ENCODE measurements at places on chromosomes 1 and 21. TPM values are rescaled to one million over a fixed set of nuclear protein-coding genes. Genes with fewer than 3 reads are reported as not detected.

Gene FLG2
- total RNA-seq: 1.7 TPM

Gene RGS2
- total RNA-seq: 98.2 TPM

Gene PRMT2
- 114 TPM for total RNA-seq

DNA sequence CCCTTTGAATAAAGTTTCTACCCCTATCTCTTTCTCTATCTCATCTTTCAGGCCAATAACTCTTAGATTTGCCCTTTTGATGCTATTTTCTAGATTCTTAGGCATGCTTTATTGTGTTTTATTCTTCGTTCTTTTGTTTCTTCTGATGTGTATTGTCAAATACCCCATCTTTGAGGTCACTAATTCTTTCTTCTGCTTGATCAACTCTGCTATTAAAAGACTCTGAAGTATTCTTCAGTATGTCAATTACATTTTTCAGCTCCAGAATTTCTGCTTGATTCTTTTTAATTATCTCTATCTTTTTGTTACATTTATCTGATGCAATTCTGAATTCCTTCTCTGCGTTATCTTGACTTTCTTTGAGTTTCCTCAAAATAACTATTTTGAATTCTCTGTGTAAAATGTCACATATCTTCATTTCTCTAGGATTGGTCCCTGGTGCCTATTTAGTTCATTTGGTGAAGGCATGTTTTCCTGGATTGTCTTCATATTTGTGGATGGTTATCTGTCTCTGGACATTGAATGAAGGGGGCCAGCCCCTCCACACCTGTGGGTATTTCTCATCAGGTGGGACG lies 11.2 kb upstream of the CYP2J2 start:
- no peak for DNase-seq

- no peak for DNase-seq
These were observed 85.9 kb upstream of the IVNS1ABP start for GRCh38 chr1:185402930-185403329.

DNA sequence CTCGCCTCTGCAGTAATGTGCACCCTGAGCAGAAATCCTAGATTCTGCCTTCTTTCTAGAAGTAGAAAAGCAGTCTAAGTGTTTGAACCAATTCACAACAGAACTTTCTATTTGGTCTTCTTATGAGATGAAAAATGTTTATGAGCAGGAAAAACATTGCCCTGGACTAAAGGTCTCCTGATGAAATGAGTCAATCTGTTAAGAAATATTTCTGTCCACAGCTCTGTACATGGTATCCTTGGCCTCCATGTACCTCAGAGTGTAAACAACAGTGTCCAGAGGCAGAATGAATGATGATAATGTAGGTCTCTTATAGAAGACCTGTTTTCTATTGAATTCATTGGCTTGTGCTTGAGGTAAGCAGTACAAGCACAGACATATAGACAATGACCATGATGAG lies 6.2 kb upstream of the APCS start:
- no peak for DNase-seq

DNA sequence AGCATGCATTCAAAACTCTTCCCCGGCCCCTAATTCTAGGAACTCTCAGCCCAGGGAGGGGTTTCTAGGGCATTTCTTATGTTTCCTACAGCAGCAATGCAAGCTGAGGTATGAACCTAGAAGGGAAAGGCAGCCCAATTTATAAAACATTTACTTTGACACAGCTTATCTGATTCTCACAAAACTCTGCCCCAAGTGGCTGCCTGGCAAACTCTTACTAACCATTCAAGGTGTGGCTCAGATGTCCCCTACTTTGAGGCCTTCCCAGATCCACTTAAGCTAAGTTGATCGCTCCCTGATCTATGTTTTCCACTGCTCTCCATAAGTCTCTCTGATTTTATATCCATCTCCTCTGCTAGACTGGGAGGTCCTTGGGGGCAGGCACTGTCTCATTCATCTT lies 35.4 kb downstream of the AK2 start:
- no peak for DNase-seq

DNA sequence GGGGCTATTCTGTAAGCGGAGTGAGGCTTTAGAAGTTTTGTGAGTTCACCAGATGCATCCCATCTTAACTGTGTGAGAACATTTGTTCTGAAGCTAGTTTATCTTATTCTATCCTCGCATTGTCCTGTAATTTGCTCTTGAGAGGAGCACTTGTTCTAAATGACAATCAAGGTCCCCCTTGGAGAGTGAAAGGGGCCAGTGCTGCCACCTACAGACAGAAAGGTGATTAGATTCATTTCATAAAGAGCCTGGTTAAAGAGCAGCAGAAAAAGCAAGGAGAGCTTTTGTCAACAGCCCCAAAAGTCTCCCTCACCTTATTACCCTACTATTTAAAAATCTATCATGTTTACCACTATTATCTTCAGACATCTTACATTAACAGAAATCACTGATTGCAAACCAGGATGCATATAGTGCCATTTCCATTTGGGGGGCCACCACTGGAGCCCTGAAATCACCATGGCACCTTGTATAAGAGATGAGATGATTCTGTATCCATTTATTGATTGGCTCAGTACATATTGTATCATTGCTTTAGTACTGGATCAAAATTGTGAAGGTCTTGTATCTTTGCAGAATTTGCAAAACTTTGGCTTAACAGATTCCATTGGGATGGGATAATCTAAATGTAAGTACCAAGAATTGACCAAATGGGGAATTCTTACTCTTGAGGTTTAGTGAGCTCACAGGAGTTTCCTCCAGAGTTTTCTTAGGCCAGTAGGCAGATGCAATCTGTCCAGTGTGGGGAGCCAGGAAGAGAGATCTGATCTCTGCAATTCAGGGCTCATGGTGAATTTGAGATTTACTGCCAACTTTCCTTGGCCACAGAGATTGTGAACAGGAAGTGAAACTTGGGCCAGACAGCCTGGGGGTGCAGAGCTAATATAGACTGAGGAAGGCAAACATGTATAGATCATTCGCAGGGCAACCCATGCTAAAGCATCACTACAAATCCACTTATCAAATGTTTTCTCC lies 64.3 kb upstream of the TRABD2B start:
- DNase-seq: no peak

DNA sequence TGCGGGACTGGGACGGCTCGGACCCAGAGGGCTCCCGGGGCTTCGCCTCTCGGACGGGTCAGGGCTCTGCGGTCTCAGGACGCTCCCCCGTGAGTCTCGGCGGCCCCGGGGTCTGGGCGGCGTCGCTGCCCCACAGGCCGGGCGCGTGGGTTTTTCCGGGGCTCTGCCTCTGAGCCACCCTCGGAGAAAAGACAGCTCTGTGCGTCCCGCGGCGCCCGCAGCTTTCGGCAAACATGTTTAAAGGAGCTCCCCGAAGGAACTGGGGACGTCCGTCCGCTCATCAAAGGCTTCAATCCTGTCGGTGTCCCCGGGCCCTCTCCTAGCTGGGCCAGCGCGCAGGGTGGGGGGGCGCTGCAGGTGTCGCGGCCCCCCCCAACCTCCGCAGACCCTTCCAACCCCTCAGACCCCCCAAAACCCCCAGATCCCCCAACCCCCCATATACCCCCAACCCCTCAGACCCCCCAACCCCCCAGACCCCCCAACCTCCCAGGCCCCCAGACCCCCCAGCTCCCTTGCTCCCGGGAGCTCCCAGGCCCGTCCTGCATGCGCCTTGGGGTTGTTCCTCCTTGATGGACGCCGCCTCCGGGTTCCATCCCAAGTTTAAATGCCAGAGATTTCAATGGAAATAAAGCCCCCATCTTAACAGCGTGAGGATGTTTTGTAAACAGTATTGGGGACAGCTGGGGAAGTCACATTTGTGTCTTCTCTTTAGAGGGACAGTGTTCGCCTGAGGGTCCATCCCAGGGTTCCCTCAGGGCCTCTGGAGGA lies 996 bp upstream of the C1orf159 start:
- no peak for DNase-seq

DNA sequence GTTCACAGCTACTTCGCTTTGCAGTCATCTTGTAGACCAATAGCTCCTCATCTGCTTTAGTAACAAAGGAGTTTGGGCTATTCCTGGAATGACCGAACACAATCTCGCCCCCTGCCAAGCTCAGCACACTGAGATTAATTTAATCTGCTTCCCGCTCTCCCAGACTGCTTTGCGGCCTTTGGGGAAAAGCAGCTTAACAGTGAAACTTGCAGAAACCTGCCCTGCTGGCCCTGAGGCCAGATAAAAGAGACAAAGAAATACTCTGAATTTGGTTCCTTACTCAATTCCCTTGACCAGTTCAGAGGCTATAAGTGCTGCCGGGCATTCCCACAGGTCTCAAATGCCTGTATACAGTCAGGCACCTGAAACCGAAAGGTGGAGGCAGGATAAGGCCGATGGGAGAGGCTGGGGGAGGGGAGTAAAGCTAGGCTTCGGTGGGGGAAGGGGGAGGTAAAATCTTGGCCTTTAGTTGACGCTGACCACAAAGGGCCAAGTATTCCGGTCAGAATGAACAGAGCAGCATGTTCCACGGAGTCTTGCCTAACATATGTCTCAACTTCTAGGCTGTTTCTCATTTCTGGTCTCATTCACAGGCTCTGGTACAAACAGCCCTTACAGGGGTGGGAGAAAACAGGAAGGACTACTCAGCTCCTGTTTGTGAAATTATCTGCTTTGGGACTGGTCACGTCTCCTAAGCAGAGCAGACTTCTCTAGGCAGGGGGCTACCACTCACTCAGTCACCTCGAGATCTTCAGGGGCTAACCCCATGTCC lies 17.7 kb upstream of the A3GALT2 start:
- DNase-seq: no peak

DNA sequence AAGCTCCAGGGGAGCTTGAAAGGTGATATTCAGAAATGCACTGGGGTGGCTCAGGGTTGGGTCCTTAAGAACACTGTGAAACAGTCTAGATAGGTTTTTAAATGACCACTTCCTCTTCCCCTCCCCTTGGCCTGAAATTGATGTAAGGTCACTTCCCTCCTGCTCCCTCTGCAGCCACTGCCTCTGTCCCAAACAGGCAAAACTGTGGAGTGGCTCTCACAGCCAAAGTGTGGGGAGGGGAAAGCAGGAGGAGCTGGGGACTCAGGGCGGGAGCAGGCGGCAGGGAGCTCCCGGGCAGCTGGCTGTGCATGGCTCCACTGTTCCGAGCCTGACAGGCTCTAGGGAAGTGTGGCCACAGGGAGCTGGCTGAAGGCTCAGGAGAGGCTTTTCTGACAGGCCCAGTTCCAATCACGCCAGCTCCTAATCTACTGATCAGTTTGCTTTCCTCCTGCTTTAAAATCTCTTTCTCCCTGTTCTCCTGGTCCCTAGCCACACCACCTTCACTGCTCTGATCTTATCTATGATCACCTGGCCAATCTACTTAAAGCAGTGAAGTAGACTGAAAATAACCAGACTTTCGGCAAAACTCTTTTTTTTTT lies 5.1 kb upstream of the CSRP1 start:
- DNase-seq: peak; percentile 18

GRCh38 chr1:154148807-154149206 lies 6.1 kb downstream of the NUP210L start:
- DNase-seq: no peak

DNA sequence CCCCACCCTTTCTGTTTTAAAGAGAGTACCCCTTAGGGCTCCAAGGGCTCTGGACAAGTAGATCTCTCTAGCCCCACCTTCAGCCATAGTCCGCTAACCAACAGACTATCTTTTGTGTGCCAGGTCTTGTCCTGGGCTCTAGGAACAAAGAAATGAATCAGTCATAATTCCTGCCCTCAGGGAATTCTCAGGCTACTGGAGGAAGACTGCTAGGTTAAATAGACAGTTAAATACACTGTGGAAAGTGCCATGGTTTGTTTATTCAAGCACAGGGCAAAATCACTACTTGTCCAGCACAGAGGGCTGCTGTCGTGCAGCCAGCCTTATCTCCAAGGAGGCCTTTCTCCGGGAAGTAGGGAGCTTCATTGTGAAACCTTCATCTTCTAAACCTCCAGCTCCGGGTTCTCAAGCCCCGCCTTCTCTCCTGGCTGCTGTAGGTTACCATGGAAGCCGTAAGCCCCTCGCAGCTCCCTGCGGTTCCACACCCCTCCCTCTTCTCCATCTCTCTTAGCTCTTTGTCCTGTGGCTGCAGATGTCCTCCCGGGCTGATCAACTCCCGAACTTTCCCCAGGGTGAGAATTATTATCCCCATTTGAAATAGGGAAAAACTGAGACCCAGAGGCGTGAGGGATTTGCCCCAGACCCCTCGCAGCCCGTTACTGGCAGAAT lies 29.8 kb downstream of the SHISAL2A start:
- DNase-seq: no peak

DNA sequence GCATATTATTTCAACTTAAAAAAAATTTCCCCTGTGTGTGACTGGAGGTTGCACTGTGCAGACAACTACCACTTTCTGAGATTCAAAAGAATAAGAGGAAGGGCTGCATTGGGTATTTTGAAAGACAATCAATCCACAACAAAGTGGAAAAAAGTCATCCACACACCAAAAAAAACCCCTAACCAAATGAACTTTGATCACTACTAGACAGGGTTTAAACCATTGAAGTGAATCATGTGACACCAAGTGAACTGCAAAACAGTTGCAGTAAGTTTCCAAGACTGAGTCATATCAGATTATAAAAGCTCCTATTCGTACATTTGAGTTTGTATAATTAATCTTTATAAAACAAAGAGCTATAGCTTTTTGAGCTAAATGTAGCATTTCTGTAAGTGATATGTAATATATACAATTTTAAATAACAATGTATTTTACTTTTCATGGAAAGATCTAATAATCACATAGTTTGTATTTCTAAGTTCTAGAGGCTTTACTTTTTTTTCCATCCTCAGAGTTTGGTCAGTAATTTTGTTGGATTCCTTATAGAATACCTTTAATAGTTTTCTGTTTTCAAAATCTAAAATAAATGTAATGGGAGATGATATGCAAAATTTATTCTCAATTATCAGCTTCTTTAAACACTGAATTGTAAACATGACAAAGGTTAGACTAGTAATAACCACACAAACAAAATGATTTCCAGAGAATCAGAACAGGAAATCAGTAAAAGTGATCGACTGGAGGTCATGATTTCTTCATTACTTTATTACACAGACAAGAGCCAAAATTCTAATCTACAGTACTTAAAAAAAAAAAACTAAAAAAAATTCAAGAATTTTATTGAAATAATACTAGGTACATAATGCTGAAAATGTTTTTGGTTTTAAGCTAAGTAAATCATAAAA lies 50.5 kb upstream of the GFI1 start:
- DNase-seq: no peak

- no peak for DNase-seq
These were observed at the start of gene CYYR1 for GRCh38 chr21:26572702-26573381. TSS of gene CYYR1 (minus strand) at chr21:26573286. CDS start at chr21:26572940, 346 bp downstream.

DNA sequence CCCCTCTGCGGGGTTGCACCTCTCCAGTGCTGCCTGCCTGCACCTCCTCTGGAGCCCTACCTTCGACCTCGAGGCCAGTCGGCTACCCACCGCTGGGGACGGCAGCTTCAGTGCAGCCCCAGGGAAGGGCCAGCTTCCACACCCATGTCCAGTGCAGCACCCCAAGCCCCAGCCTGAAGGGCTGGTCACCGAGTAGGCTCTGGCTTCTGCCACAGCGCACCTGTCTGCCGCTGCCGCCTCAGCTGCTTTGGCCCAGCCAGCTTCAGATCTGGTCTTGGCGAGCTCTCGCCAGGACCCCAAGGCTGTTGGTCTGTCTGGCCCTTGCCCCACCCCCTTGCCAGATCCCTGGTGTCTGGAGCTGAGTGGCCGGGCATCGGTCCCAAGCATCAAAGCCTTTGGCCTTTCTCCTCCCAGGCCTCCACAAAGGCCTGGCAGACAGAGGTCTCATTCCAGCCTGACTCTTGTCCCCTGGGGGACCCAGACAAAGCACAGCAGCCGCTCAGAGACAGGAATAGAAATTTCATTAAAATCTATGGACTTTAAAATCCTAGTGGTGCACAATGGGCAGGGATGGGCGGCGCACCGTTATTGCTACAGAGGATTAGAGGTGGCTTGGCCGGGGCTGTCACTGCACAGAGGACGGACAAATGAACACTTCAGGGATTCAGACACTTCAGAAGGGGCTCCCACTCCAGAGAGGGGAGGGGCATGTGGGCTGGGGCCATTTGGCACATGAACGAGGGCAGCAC lies 4.8 kb downstream of the CCDC24 start:
- DNase-seq: no peak

- no peak for DNase-seq
These were observed 153.9 kb downstream of the FMN2 start for GRCh38 chr1:240245629-240246020.
